ENCODE measurements at places on chromosomes 7 and 10. TPM values are rescaled to one million over a fixed set of nuclear protein-coding genes. Genes with fewer than 3 reads are reported as not detected.

Gene CRCP
- total RNA-seq = 45.4 TPM

Gene GNGT1
- not detected for total RNA-seq

Gene MPP7
- 23.7 TPM for total RNA-seq

Gene TWIST1
- 16.4 TPM for total RNA-seq

Gene FAM25C
- not detected for total RNA-seq
